Fibroblast of villous mesenchyme (primary cell): ENCODE measurements at places on chromosomes 12 and 14. TPM values are rescaled to one million over a fixed set of nuclear protein-coding genes. Genes with fewer than 3 reads are reported as not detected.

The BCAT1 gene
- 199 and 229 TPM in 2 replicates for total RNA-seq

The CKAP4 gene
- total RNA-seq, result 253 and 310 TPM in 2 replicates

The BICDL1 gene
- 0.97 and 1.7 TPM in 2 replicates for total RNA-seq

The SYT1 gene
- total RNA-seq, result 2.3 and 3.9 TPM in 2 replicates

GRCh38 chr12:41367726-41368405 lies 179.7 kb downstream of the PDZRN4 start:
- peak; percentile 2 for DNase-seq

DNA sequence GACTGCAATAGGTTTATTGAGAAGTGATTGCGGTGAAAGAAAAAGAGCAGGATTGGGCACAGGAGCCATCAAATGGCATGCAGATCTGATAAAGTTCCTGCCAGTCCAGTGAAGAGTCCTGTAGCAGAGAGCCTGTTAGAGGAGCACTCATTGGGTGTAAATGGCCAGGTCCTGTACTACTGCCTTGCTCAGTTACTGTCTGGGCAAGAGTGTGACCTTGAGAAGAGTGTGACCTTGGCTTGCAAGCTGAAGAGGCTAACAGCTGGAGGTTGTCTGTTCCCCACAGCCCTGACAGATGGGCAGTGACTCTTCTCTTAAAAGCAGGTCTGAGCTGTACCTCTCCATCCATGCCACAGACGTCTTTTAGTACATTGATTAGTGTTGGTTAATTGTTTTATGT lies 148.6 kb upstream of the SLC38A2 start:
- no peak for DNase-seq

GRCh38 chr12:39145175-39145999 lies 240.0 kb upstream of the CPNE8 start:
- peak; percentile 20 for DNase-seq

DNA sequence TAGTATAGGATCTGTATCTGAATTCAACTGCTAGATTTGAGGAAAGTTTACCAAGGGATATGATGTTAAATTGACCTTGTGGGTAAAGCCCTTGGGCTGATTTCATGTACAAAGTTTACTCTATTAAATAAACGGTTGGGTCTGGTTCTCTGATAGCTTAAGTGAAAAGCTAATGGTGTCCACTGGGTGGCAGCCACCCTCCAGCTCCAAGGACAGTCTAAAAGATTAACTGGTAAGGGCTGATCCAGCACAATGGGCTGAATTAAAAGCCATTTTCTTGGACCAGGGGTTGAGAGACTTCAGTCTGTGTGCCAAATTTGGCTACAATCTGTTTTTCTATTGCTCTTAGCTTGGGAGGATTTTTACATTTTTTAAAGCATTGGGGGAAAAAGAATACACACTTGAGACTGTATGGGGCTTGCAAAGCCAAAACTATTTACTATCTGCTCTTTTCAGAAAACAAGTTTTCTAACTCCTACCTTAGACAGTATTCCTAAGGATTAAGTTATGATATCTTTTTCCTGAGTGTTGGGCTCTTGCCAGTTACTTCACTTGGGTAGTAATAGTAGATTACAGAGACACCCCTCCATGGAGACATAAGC lies 116.5 kb downstream of the GPHN start:
- peak; percentile 65 for DNase-seq
